PC-9 (cell line): ENCODE measurements at places on chromosomes 12 and 14.

GRCh38 chr12:75323663-75324062, 6.5 kb downstream of the CAPS2 start:
- DNase-seq, result no peak

- peak; percentile 50 for DNase-seq
These were observed 50.9 kb upstream of the PKP2 start for GRCh38 chr12:32947206-32948067.

- DNase-seq, result no peak
These were observed 42.9 kb downstream of the DAD1 start for GRCh38 chr14:22545842-22546721.

- DNase-seq, result no peak
These were observed 94.0 kb downstream of the NAV3 start for GRCh38 chr12:77924703-77925102.

GRCh38 chr14:103916636-103917262, 11.5 kb upstream of the TDRD9 start:
- no peak for DNase-seq

GRCh38 chr12:120822832-120823503, 81.2 kb downstream of the SPPL3 start:
- no peak for DNase-seq

DNA sequence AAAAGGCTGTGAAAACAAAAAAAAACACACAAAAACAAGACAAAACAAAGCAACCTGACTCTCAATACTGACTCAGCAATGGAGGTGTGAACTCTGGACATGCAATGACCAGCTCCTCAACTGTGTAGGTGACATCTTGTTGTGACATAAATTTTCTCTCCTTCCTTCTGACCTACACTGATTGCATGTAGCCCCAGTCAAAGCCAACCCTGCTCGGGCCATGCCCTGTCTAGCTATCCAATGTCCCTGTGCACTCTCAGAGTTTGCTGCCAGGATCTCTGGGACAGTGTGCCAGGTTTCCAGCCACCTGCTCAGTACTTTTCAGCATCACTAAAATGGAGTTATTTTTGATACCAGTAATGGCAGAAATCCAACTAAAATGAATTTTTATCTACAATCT, 18.9 kb upstream of the CRACR2A start:
- no peak for DNase-seq

DNA sequence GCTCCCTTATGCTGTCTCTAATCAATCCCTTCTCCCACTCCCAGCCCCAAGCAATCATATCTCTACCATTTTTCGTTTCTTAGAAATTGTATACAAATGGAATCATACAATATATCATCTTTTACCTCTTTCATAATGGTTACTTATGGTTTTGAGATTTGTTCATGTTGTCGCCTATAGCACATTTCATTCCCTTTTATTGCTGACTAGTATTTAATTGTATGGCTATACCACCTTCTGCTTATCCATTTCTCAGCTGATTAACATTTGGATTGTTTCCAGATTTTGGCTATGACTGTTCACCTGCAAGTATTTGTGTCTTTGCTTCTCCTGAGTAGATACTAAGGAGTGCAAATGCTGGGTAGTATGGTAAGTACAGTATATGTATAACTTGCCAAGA, 36.7 kb upstream of the GRIN2B start:
- no peak for DNase-seq

DNA sequence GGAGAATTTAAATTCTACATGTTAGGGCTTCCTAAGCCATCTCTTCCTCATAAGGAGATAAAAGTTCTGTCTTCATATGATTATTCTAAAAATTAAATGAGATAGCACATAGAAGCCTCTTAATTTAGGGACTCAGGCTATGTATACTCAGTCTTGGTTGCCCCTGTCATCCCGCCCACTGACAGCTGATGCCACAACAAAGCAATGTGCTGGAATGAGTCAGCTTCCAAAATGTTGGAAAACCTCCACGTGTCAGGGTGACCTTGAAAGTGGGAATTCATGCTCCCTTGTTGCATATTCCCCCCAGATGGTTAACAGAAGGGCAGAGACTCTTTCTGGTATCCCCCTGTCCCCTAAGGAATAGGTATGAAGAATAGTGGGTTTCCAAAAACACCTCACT, 238.0 kb upstream of the DDHD1 start:
- no peak for DNase-seq

DNA sequence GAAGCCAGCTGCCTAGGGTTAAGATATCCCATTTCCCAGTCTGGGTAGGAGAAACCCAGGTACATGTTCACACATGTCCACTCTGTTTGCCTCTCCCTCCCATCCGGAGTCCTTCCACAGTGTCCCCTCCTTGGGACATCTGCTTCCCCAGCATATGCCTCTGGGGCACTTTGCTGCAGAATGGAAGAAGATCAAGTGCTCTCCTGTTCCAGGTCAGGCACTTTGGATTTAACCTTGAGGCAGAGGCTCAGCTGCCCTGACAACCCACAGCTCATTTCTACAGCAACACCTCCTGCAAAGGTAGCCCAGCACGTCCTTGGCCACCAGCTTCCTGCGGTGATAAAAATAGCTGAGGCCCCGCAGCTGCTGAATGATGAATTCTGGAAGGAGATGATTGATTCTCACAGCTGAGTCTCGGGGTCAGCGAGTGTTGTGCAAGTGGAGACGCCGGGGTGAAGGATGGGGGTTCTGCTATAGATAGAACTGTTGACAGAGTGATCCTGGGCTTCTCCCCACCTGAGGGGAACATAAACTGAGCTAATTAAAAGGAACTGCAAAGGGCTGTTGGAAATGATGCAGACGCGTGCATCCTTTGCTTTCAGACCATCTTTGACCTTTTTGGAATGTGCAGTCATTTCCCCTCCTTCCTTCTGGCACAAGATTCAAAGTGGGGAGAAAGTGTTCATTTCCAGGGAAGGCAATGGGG, 145.0 kb downstream of the SLC38A6 start:
- DNase-seq, result no peak

- peak; percentile 62 for DNase-seq
These were observed 25.1 kb downstream of the NCOR2 start for GRCh38 chr12:124542021-124542949.

GRCh38 chr12:54035568-54036264, 2.9 kb downstream of the HOXC5 start:
- no peak for DNase-seq

- DNase-seq, result no peak
These were observed 27.1 kb upstream of the TCL1A start for GRCh38 chr14:95741038-95741490.

DNA sequence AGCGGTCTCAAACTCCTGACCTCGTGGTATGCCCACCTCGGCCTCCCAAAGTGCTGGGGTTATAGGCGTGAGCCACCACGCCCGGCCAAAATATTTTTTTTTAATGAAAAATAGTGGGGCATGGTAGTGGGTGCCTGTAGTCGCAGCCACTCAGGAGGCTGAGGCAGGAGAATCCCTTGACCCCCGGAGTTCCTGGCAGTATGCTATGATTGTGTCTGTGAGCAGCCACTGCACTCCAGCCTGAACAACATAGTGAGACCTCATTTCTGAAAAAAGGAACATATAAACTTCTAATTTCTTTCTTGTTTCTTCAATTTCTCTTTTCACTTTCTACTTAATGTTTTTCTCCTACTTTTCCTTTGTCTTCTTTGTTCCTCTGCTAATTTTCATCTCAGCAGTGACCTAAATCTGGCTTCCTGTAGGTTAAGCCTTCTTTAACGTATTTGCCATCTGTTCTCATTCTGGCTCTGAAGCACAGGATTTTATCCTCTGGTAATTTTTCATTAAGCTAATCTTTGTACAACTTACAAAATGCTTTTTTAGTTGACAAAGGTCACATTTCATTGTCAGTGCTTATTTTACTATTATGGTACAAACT, 4.5 kb upstream of the RPGRIP1 start:
- no peak for DNase-seq

- DNase-seq, result no peak
These were observed 287.0 kb downstream of the RERGL start for GRCh38 chr12:17802657-17803641.

DNA sequence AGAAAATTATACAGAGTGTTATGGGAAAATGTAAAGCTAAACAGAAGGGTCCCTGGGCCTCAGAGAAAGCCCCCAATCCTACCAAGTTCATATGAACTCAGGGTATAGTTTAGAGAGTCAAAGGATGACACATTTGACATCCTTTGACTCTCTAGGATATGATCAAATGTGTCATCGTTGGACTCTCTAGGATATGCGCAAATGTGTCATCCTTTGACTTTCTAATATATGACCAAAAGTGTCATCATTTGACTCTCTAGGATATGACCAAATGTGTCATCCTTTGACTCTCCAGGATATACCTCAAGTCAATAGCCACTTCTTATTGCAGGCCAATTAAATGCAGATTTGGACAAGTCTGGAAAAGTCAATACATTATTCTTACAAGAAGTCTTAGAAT, 204.8 kb upstream of the IGF1 start:
- no peak for DNase-seq

GRCh38 chr12:124046456-124046740, 73.4 kb downstream of the ZNF664 start:
- DNase-seq, result no peak

DNA sequence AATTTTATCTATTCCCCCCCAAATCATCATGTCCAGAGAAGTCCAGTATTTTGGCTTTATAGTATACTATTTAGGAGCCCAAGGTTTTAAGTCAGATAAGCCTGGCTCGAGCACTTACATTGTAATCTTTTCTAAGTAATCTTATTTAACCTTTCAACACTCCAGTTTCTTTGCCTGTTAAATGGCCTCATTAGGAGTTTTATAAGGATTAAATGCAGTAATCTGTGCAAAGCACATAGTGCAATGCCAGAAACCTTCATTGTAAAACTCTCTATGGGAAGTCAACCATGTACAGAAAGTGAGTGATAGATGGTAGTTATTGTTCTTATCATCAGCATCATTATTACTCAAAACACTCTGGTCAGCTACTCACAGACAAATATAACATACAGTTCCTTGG, 1330.4 kb downstream of the SLC16A7 start:
- DNase-seq, result no peak

GRCh38 chr12:92764831-92765230, 62.0 kb downstream of the PLEKHG7 start:
- no peak for DNase-seq

DNA sequence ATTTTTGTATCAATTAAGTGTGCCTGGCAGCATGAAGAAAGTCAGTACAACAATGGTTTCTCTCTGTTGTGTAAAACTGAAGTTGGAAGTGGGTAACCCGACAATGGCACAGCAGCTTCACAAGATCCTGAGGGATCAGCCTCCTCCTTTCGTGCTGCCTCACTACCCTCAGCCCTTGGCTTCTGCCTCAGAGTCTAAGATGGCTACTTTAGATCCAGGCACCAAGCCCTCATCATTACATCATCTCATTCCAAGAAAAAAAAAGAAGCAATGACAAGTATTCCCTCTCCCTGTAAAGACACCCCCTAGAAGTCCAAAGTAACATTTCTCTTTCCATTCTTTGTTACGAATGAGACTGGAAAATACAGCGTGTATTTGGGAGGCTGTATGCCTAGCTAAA, 92.6 kb downstream of the DNAI7 start:
- no peak for DNase-seq

DNA sequence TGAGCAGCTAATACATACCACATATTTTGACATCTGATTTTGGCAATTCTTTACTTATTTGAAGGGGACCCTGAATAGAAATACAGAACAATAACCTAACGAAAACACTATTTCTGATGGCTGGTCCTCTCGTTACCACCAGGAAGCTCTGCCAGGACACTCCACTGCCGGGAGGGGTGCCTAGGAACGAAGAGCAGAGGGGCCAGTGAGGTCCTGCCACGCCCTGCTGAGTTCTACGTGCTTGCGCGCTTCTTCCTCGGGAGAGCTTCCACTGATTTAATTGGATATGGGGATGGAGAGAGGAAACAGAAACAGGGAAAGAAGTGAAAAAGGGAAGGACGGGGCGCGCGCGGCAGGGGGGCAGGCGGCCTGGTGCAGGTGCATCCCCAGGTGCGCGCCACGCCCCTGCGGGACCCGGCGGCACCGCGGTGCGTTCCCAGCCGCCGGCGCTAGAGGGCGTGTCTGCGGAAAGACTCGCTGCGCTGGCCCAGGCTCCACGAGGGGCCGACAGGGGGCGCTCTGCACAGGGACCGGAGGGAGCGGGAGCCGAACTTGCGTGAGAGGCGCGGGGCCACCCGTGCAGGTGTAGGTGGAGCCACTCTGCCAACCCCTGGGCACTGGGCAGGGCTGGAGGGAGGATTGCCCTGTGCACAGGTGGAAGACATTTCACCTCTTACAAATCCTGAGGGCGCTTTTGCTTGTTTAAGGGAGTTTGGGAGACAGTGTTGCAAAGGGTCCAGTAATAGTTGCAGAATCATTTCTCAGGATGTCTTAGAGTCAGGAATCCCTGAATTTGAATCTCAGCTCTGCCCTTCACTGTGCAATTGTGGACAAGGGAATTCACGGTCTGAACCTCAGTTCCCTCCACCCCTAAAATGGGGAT, 986.3 kb upstream of the TMEM132C start:
- DNase-seq, result no peak

- DNase-seq, result no peak
These were observed 111.3 kb downstream of the AEBP2 start for GRCh38 chr12:19550626-19551025.

- no peak for DNase-seq
These were observed 3.8 kb downstream of the DCN start for GRCh38 chr12:91178781-91179180.

DNA sequence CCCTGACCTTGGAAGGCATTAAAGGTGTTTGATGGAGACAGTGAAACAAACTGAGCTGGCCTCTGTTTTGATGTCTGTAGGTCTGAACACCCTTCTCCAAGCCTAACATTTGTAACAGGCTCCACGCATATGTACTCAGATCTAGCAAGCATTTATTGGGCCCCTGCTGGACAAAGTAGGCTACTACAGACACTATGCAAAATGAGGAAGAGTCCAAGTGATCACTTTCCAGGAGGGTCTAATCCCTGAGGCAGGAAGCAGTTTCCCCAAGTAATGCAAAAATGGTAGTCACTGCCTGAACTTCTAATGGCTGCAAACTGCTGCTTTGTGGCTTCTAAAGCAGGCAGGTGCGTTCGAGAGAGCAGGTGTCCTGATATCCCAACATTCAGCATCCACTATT, 405.8 kb downstream of the MED13L start:
- DNase-seq, result peak; percentile 50

DNA sequence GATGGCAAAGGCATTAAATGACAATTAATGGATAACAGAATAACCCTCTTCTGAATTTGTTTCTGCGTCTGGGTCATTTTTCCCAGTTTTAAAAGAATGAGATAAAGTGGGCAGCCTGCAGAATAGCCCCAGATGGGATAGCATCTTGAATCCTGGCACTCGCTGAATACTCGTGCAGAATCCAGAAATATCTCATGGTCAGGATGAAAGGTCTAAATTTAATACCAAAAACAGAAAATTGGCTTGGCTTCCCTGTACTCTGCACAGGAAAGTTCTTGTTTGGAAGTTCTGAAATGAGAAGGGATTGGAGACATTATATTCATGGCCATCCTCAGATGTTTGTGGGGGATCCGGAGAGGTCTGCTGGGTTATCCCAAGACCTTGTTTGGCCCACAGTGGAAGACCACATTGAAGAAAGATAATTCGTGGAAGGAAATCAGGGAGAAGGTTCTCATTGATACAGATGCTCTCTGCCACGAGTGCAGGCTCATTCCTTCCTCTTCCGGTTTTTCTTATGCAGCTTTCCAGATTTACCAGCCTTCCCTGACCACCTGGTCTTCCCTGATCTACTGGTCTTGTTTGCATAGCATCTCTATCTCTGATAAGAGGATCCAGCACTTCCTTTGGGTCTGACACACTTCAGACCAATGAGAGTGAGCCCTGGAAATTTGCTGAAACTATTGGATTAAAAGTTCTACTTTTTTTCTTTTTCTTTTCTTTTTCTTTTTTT, 6.0 kb upstream of the IFT81 start:
- no peak for DNase-seq
